Lung microvascular endothelial cell (primary cell): ENCODE measurements at places on chromosomes 3 and 15. TPM values are rescaled to one million over a fixed set of nuclear protein-coding genes. Genes with fewer than 3 reads are reported as not detected.

Gene ADPGK
- 25.9 and 39.7 TPM in 2 replicates for total RNA-seq

Gene ABI3BP
- total RNA-seq: 6.3 and 7.7 TPM in 2 replicates

Gene TMEM207
- total RNA-seq: not detected in 2 replicates

Gene CTXND1
- total RNA-seq: not detected in 2 replicates

Gene PRR23A
- total RNA-seq: not detected in 2 replicates
